Activated CD8-positive, alpha-beta memory T cell treated with anti-CD3 and anti-CD28 coated beads, Interleukin-2, amount 10 ng/mL, durations not matched to agents 7 days and 5 days (primary cell): ENCODE measurements at places on chromosomes 11 and 22. TPM values are rescaled to one million over a fixed set of nuclear protein-coding genes. Genes with fewer than 3 reads are reported as not detected.

GRCh38 chr11:20193307-20193706 is 33.0 kb upstream of the DBX1 start:
- no peak for DNase-seq

- DNase-seq: no peak
These were observed 767.5 kb downstream of the JRKL start for GRCh38 chr11:97157221-97157740.

DNA sequence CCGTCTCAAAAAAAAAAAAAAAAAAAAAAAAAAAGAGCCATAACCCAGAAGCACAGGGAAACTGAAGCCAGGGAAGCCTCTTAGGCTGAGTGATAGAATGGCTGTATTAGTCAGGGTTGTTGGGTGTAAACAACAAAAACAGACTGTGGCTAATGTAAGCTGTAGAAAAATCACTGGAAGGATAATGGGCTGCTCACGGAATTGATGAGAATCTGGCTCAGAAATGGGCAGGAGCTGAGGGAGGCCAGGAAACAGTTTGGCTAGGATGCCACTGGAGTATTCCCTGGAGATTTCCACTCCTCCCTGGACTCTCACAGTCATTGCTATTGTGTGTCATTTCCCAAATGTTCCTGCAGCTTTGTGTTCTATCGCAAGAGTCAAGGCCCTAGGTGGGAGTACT is 22.4 kb downstream of the SLC22A6 start:
- DNase-seq: no peak

DNA sequence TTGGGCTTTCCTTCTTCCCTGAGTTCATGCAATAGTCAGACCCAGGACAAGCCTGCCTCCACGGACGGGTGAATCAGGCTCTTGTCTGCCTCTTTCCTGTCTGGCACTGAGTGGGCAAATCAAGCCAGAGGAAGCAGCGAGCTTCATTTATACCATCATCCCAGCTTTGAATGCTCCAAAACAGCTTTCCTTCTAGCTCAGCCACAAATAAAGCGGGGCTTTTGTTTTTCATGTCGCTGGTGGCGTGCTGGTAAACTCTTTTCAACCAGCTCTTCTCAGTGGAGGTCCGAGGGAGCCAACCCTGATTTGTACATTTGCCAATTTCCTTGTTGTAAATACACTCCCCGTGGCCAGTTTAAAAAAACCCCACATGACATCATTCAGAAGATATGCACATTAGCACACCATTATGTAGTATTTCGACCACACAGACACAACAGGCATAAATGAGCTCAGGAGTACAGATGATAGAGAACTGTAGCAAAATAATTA is 8.6 kb downstream of the C11orf91 start:
- no peak for DNase-seq

DNA sequence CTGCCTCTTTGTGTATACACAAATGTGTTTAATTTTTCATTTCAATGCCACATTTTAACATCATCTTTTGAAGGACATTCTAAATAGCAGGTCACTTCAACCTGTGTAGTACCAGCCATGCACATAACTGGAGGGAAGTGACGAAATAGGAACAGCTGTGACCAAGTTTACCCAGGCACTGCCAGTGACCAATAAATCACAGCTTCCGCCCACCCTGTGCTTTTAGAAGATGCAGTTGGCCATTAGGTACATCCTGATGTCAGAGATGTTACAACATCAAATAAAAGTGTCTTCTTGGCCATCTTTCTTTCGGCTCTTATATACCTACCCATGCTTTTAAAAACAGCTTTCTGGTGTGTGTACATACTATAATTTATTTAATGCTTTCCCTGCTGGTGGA is 7.8 kb downstream of the LDLRAD3 start:
- DNase-seq: no peak

GRCh38 chr22:37282385-37282677 is at the start of gene CYTH4:
Gene CYTH4 (plus strand): TSS chr22:37282508. CDS start chr22:37282570, 62 bp downstream.
- DNase-seq: peak; percentile 90

- DNase-seq: no peak
These were observed 211.9 kb downstream of the BLID start for GRCh38 chr11:121904148-121904547.

- DNase-seq: no peak
These were observed 6.8 kb downstream of the EED start for GRCh38 chr11:86251345-86251744.

DNA sequence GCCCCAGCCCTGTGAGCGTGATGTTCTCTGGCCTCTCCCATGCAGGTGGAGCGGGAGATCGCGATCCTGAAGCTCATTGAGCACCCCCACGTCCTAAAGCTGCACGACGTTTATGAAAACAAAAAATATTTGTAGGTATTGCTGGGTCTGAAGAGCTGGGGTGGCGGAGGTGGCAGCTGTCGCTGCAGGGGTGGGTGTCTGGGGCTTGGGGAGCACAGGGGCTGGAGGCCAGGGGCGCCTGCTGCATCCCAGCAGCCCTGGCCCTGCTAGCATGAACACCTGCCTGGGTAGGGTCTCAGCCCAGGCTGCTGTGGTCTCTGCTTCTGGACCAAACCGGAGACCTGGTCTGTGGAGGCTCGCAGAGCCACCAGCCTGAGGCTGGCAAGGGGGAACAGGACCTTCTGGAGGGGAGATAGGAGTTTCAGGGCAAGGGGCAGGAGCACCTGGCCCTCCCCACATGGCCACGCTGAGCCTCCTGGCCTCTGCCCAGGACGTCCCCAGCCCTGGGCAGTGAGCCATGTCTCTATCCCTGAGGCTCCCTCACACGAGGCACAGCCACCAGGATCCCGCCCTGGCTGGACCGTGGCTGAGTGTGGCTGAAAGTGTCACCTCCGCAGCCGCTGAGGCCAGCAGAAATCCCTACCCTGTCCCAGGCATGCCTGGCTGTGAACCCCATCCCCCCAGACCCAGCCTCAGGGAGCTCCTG is 48.2 kb downstream of the MOB2 start:
- DNase-seq: no peak

- DNase-seq: no peak
These were observed 13.8 kb downstream of the SMARCB1 start for GRCh38 chr22:23800297-23801237.

- DNase-seq: no peak
These were observed 33.6 kb upstream of the PARVG start for GRCh38 chr22:44147008-44147645.

DNA sequence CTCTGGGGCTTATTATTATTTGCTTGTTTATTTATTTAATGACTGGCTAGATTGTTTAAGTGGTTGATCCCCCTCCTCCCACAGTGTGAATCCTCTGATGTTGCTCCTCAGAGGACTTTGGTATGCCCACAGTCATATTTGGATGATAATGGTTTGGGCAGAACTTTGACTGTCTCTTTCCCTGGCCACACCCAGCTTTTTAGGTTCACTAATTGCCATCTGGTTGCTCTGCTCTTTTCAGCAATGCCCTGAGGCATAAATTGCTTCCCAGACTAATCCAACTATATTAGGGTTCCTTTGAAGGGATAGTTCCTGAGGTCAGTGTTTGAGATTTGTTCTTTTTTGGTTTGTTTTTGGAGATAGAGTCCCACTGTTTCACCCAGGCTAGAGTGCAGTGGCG is 99.3 kb upstream of the RRM1 start:
- DNase-seq: no peak

DNA sequence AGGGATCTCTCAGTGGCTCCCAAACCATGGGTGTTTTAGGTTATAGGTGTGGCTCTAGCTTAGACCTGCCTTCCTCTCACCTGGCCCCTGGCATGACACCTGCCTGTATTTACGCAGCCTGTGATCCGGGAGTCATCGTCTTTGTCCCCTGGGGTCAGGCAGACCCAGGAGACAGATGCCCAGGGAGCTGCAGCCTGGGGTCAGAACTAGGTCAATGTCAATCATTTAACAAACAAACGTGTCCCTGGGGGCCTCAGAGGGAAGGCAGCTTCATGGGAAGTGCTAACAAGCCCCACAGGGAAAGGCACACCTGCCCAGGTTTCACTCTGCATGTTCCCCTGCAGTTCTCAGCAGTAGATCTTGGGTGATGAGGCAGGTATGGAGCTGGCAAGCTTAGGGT is 12.0 kb downstream of the BACE1-AS start:
- DNase-seq: no peak

DNA sequence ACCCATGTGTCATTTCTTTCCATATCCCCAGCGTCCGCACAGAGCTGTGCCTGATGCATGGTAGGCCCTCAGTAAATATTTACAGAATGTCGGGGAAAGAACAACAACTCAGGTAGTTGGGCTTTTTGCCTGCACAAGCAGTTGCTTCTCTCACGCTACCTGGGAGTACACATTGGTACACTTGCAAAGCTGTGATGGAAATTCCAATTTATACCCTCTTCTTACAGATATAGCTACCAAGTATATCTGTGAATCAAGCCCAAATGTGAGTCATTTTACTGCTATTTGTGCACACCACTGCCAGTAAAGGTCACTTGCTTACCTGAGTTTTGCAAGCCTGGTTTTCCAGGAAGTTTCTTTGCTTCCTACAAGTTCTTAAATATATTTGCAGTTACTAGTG is 333.0 kb upstream of the NARS2 start:
- no peak for DNase-seq

DNA sequence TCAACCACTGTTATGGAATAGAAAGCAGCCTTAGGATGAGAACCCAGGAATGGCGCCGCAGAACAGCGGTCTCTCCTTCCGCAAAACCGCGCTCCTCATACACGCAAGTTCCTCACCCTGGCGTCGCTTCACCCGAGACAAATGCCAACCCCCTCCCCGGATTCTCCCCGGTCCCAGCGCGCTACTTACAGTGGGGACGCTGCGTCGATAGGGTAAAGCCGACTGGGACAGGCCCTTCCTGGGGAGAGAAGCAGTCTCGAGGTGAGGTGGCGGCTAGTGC is 287 bp downstream of the RPS13 start:
- DNase-seq: no peak

- no peak for DNase-seq
These were observed at the start of gene P2RX3 for GRCh38 chr11:57338142-57338541. Gene P2RX3 (plus strand): TSS chr11:57338352. CDS start chr11:57338551, 199 bp downstream.

DNA sequence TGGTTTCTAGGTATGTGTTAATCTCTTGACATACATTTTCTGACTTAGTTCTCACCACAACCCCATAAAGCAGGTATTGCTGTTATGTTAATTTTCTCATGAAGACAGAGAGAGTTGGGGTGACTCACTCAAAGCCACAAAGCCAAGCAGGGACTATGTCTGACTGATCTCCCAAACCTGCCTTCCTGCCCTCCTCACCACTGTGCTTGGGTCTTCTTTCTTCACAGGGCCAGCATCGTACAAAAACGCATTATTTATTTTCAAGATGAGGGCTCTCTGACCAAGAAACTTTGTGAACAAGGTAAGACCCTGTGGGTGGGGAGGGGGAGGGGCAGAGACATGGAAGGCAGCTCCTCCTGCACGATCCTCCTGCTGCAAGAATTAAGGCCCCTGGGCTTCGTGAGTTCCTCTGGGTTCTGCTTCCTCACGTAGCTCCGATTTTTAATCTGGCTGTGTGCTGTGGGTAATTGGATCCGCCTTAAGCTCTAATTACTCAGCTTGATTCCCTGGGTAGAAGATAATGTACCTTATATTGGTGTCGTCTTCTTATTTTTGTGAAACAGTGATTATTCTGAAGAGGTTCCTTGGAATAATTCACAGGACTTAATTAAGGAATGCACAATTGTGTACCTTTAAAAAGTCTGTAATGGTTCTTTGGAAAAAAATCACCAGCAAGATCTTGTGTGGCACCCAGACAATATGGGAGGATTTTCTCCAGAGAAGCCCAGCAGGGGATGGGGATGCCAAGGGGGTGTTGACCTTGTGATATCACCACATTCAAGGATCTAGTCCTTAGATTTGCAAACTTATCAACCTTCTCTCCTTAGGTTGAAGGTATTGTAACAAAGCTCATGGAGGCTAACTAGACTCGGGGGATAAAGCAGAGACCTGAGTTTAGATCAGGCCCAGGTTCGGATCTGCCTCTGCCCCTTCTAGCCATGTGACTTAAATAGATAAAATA is 112.9 kb downstream of the SPON1 start:
- DNase-seq: peak; percentile 85

DNA sequence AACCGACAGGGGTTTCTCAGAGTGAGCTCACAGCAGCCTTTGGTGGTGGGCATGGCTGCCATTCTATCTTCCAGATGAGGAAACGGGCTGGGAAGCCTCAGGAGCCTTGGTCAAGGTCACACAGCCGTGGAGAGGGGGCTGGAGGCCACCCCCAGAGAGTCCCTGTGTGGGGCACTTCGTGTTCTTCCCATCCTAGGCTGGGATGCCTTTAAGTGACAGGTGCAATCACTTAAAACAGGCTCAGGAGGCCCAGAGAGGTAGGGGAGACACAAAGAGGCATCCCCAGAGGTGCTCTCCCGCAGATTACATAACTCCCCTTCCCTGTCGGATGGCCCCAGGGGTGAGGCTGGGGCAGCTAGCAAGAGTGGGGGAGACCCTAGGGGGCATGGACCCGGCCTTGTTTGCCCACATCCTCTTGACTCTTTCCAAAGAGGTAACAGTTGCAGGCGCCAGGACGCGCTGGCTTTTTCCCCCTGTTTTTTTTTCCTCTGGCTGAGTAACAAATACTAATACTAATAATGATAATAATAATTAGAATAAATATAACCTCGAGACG is 17.5 kb upstream of the SHISAL1 start:
- no peak for DNase-seq

DNA sequence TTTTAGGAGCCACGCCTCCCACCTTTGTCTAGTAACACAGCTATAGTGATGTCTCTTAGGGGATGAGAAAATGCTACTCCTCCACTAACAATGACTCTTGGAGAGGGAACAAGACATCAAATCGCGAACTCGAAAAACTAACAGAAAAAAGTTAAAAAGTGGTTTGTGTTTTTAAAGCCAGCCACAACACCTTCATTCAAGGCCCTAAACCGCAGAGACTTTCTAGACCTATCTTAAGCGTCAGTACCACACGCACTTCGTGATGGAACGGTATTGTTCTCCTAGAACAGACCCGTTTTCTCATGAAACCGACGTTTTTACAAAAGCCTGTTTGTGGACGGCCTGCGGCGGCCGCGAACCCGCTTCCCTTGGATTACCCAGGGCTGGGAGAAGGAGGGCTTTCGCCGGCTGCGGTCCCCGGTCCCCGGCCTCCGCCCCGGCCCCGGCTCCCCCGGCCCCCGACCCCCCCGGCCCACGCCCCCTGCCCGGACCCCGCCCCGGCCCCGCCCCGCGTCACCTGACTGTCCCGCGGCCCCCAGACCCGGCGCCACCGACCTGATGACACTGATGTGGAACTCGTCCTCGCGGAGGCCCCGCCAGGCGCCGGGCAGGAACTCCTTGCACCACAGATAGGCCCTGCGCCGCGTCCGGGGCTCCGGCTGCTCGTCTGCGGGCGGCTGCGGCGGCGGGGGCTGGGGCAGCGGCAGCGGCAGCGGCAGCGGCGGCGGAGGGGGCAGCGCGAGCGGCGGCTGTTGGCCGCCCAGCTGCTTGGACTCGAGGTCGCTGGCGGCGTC is 718 bp downstream of the CHKA start:
- DNase-seq: peak; percentile 58

DNA sequence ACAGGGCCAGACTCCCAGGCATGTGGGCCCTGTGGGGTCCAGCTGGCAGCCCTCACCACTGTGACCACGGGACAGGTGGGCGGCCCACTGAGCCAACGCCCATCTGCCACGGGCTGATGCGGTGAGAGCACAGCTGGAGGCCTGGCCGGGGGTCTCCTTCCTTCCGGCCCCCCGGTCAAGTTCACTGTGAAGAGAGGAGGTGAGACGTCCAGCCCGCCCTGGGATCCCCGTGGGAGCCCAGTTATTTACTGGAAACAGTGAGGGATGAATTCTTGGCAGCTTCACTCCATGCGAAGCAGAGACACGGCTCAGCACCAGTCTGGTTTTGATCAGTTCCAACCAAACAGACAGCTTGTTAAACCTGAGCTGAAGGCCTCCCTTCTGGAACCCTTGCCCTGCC is 38.7 kb downstream of the WNT11 start:
- DNase-seq: no peak

Gene MYOD1
- total RNA-seq: not detected

Gene MGAT3
- total RNA-seq: 0.96 TPM

Gene SLC37A2
- 1.1 TPM for total RNA-seq

Gene PRRG4
- 0.55 TPM for total RNA-seq

Gene KDM4E
- total RNA-seq: not detected

Gene HSCB
- 19.2 TPM for total RNA-seq
